ENCODE measurements at places on chromosomes 4 and X.

- no peak for DNase-seq
These were observed 29.4 kb downstream of the CTBP1 start for GRCh38 chr4:1219566-1219950.

DNA sequence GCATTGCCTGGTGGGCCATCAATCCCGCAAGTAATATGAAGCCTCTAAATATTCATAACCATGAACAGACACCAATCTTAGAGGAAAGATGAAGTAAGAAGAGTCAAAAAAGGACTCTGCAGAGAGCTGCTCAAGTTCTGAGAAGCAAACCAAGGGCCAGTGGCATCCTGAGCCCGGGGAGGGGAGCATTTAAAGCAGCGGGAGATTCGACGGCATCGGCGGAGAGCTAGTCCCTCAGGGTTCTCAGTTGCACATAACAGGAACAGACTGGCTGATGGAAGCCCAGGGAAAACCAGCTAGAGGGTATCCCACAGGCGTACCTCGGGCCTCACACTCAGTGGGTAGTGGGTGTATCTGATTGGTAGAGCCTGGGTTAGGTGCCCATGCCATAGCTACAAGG is 4.9 kb upstream of the PNMA6E start:
- DNase-seq: no peak

DNA sequence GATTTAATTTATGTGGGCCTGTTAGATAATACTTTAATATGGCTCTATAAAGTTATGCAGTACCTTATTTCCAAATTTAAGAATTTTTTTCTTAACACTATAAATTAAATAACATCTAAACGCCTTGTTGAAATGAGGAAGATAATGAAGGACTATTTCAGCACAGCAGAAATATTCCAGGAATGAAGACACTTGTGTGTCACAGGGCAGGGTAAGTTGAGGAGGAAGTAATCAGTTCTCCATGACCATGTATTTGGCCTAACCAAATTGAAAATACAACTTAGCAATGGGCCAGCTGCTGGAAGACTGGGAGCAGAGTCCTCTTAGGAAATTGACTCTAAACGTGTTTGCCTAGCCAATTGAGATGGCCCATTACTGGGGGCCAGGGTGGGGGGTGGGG is 16.9 kb downstream of the CXCL3 start:
- no peak for DNase-seq

GRCh38 chrX:111504941-111505340 is 6.5 kb upstream of the SERTM2 start:
- DNase-seq: no peak

DNA sequence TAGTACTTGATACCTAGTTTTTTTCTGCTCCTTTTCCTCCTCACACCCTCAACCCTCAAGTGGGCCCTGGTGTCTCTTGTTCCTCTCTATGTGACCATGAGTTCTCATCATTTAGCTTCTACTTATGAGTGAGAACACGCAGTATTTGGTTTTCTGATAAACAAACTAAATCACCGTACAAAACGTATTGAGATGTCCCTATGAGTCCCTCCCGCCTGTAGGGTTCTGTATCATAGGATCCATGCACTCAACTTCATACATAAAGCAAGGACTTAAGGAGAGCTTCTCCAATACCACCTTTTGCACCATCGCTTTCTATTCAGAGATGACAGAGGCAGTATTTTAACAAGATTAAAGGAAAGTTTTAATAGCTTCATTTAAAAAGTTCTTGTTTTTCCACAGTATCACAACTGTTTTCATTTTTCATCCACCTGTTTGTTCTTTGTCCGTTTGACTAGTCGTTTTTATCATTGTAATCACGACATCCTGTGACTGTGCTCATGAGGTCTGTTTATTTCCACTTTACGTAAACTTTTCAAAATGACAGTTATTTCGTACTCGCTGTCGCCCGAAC is 457 bp upstream of the RAB9A start:
- no peak for DNase-seq

DNA sequence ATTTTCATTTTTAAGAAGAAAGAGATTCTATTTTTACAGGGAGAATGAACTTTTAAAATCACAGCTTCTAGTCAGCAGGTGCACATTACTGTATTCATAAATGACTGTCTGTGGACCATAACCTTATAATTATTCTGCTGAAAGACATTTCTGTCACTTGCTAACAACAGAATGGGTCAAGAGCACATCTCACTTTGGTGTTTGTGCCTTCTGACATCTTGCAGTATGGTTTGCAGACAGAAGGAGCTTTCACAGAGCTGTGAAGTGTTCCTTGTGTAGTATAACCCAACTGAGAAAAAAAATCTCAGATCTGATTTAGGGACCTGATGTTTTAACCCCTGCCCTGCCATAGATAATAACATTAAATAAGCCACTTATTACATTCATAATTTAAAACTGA is 131.4 kb upstream of the CTSO start:
- no peak for DNase-seq

- DNase-seq: no peak
These were observed 13.6 kb downstream of the PROM1 start for GRCh38 chr4:16070203-16070602.

DNA sequence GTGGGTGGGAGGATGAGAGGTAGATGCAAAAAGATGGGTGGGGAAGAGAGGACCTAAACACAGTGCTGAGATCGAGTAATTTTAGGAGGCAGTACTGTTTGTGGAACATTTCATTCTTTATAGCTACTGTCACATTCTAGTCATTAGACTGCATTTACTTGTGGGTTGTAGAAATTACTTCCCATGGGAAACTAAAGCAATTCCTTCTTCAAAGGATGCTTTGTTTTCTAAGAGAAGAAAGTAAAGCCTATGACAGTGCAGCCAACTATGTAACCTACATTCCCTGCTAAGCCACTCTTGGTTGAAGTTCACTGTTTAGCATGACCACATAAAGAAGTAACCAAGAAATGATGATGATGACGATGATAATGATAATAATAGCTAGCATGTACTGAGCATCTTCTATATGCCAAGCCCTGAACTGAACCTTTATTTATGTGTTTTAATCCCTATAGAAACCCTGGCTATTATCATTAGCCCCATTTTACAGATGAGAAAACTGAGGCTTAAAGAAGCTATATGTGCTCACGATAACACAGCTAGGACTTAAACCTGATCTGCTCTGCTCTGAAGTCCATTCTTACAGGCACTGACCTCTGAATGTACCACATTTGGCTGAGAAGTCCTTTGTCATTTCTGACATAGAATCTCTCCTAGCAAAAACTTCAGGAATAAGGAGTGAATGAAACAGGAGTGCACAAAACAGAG is 114.5 kb upstream of the KIT start:
- no peak for DNase-seq

GRCh38 chrX:72367516-72367915 is 61.8 kb upstream of the CITED1 start:
- DNase-seq: no peak

DNA sequence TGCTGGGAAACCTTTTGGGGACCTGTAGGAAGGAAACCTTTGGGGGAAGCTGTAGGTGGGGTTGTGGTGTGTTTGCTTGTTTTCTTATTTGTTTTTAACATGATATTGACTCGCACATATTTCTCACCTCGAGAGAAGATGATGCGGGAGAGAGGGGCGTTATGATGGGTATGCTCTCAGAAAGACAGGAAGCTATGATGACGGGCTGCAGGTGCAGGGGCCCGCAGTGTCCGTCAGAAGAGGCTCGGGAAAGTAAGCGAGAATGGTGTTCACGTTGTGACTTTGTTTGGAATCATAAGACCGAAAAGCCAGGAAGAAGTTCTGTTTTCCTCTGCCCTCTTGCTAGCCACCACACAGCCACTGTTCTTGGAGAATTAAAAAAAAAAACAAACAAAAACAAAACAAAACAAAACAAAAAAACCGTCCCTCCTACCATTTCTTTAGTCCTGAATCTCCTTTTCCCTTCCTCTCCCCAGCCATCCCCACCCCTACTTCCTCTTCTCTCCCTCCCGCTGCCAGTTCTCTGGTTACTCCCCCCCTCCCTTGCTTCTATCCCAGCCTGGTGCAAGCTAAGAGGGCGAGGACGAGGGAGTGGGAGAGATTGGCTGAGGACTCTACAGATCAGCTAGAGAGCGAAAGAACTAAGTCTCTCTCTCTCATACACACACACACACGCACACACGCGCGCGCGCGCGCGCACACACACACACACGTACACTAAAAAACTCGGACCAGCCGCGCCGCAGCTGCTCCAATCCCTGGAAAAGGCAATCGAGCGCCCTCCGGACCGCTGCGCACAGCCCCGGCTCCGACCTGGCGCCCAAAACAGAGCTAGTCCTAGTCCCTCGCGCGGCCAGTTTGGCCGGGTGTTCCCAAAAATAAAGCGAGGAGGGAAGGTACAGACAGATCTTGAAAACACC is at the start of gene BMP3:
TSS of gene BMP3 (plus strand) at position 648 of the 920 bp plus-strand sequence. CDS start 577 bp downstream, outside the sequence.
- DNase-seq: no peak

DNA sequence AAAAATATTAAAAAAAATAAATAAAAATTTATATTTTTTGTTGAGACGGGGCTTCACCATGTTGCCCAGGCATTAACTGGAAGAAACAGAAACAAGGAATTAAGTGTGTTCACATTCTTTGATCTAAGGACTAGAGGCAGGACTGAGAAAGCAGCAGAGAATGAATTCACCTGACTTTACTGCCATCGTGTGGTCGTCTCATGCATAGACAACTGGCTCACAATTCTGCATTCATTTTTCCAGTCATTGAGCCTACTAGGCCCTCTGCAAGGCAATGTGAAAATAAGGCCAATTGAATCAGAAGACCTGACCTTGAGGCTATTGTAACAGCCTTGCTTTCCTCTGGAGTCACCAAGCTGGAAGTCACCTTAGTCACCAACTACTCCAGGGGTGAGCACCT is 37.4 kb downstream of the LHFPL1 start:
- peak; percentile 31 for DNase-seq

DNA sequence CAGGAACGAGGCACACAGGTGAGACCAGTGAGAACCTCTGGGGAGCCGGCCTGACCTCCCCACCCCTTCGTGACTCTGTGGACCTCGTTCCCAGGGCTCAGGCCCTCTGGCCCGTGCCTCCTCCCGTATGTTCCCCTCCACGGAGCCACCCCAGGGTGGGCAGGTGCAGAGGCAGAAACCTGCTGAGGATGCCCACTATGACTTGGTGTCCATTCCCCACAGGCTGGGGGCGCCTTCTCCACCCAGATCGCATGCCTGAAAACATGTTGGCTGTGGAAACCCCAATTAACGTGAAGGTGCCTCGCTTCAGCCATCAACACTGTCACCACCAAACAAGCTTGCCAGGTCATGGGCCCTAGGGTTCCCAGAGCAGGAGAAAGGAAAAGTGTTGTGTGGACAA is 27.0 kb downstream of the BLOC1S4 start:
- no peak for DNase-seq

DNA sequence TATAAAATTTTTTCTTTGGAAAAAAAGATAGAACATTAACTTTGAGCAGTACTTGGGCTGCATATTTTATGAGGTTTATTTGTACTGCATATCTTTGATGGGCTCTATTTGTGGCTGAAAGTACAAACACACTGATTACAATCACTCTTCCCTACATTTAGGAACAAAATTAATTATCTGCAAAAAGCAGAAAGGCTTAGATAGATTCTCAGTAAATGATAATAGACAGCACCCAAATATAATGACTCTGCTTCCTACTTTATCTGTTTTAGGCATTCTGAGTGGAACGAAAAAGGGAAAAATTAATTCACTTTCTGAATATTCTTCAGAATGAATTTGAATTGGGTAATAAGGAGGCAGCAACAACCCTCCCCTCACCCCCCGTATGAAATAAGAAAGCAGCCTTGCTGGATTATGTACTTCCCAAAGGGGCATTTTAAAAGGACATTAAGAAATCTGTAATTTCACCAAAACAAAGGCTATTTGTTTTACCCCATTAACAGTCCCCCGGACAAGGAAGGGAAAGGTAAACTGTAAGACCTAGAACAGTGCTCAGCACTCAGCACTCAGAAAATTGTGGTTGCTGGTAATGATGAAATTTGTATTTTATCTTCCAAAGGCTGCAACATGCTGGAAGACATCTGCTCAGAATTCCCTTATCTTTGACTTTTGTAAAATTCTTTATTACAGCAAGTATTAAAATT is 242.6 kb downstream of the GPC3 start:
- no peak for DNase-seq

DNA sequence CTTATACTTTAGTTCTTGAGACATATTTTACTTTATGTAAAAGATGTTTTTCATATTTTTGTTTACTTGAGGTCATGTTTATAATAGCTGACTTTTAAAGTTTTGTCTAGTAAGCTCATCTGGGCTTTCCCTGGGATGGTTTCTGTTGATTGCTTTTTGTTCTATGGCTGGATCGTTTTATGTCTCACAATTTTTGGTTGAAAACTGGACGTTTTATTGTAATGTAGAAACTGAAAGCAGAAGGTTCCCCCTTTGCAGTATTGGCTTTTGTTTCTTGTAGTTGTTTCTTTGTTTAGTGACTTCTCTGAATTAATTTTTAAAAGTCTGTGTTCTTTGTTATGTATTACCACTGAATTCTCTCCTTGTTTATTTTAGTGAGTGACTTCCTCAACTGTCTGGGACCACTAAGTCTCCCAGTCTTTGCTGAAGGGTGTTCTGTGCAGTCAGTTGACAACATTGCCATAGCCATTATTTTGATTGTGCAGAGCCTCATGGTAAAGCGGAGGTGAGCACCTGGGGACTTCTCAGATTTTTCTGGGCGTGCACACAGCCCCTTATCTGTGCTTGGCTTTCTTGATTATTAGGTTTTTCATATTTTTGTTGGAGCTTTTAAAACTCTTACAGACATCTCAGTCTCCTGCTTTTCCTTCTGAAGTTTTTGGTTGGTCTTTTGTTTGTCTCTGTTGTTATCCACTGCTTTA is 31.0 kb downstream of the KDM6A start:
- DNase-seq: no peak

DNA sequence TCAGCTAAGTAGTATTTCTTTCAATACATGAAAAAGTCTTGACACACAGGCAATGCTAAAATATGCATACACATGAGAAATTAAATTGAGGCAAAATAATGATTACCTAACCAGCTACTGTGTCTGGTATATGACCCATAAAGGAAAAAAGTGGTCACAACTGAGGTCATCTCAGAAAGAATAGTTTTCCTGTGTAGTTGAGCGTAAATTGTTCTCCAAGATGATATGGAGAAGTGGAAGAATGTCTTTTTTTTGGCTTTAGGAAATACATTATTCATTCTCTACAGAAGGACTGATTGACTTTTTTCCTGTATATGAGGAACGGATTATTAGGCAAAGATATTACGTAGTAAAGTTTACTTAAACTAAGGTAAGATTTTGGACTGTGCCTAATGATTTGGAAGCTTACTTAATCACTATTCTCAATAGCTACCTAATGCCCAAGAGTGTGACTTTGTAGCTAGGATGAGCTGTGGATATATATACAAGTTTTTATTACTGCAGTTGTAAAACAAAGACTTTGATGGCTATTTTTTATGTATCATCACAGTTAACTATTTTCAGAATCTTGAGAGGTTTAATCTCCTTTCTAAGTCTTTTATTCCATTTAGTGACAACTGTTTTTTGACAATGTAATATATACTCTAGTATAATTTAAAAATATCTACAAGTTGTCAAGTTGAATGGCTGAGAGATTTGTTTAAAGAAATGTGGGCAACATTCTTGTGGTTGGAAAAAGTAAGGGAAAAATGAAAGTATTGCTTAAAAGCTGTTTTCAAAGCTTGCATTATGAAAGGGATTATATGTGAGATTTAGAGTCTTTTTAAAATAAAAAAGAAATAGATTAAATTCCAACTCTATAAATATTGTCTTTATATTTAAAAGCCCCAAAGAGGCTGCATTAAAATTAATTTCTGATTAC is 100.2 kb downstream of the PDLIM5 start:
- no peak for DNase-seq

GRCh38 chr4:1051472-1051871 is 40.0 kb downstream of the FGFRL1 start:
- no peak for DNase-seq

- peak; percentile 78 for DNase-seq
These were observed 2.1 kb downstream of the LEF1 start for GRCh38 chr4:108166441-108167315.
